ENCODE measurements at places on chromosomes 2 and 18.

DNA sequence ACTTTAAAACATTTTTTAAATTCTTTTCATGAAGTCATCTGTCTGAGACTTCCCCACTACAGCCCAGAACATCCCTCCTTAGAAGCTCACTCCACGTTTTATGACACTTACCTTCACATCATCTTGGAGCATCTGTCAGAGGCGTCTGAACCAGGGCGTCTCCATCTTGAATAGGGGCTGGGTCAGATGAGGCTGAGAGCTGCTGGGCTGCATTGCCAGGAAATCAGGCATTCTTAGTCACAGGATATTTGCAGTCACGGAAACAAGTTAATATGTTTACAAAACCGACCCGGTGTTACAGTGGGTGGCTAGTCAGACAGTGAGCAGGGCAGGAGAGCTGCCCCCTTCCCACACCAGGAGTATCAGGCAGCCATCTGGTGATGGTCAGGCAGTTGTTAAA lies 456.5 kb downstream of the FBXO15 start:
- no peak for DNase-seq

DNA sequence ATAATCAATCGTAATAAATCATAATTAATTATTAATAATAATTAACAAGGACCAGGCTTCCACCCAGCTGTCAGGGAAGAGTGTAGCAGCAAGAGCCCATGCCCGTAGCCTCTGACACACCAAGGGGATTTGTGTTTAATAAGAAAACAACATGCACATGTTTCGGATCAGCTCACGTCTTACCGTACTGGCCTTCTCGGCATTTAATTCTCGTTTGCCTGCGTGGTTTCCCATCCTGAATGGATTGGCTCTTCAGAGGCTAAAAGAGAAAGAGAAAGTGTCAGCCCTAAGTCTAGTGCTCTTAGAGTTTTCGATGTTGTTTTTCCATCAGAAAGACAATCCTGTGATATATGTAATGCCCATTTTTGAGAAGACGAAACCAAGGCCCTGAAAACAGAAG lies 27.6 kb downstream of the MBP start:
- DNase-seq, result peak; percentile 13

DNA sequence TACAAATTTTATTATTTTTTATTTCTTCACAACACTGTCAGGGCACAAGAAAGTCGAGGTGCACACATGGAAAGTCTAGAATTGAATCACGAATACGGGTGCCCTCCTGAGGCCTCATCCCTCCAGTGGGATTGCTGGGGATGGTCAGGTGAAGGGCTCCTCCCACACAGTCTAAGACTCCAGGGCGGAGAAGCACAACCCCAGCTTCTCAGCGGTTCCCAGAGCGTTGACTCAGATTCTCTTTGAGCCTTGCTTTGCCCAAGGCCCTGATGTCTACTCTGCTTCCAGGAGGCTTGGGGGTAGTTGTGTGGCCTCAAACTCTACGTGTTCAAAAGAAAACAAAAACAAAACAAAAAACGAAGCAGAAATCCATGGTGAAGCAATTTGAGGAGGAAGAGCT lies 108.4 kb downstream of the LYPD6B start:
- DNase-seq, result no peak

DNA sequence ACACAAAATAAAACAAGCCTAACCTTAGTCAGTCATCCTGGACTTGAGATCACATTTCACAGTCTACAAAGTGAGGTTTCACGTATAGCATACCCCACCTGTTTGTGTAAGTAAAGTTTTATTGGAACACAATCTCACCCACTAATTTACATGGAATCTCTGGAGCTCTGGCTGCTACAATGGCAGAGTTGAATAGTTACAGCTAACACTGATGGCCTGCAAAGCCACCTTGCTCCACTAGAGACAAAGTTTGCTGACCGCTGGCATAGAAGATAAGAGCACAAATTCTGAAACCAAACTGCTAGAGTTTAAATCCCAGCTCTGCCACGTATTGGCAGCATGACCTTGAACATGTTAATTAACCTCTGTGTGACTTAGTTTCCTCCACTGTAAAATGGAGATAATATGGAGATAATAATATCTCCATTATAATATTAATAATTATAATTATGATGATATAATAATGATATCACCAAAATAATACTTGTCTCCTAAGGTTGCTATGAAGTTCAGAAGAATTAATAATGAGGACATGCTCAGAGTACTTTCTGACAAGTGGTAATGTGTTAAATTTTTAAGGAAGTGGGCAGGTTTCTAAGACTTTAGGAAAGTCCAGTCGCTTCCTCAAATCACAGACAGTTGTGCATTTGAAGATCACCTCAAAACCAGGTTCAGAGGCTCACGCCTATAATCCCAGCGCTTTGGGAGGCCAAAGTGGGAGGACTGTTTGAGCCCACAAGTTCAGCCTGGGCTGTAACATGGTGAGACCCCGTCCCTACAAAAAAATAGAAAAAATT lies 204.6 kb downstream of the SH3RF3 start:
- DNase-seq, result no peak

GRCh38 chr2:213232649-213233437 lies 51.4 kb upstream of the SPAG16 start:
- no peak for DNase-seq

DNA sequence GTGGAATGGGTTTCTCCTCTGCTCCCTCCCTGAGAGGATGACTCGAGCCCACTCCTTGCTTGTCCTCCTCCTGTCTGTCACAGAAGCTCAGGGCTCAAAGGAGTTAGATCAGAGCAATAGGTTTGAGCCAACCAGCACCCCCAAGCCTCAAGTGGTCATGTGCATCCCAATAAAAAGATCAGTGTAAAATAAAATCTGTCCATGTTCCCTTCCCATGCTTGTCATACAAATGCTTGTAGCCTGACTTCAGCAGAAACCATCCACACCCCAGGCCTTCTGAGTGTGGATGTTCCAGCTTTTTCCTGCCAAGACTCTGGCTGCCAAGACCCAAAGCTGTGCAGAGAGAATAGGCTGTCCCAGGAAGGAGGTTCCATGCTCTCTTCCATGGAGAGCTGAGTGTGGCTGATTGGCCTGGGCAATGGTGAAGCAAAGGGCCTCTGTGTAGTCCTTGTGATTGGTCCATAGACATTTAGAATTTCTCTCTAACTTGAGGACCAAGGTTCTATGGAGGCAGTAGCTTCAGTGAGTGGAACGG lies 67.4 kb downstream of the GYPC start:
- no peak for DNase-seq

DNA sequence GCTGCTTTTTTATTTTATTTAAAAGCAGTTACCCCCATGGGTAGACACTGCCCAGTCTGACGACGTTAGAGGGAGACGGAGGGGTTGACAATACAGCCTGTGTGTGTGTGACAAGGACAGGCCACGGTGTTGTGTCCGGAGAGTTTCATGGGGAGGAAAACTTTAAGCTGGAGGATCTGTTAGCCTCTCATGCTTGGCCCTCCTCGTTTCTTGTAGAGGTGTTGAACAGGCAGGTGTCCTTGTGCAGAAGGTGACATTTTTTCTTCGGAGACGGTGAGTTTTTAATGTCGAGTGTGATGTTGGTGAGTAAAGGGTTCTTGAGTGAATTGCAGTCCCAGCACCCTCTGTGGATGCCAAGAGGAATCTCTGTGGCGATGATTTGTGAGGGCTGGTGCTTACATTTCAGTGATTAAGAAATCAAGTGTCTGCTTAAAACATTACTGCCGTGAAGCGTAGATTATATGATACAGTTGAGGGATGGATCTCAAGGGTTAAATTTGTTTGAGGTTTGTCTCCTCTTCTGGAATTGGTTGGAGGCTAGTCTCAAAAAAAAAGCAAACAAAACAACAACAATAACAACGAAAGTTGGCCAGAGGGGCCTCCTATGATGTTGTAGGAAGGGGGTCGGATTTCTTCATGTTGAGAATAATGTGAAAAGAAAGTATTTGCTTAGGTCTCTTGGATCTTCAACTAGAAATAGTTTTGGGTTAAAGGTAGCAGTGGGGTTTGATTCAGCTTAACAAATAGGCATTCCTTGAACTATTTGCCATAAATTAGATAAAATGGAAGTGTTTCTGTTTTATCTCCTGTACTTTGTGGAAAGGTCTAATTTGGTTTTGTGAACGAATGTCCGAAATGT lies 1.6 kb downstream of the NCOA1 start:
- DNase-seq, result no peak

DNA sequence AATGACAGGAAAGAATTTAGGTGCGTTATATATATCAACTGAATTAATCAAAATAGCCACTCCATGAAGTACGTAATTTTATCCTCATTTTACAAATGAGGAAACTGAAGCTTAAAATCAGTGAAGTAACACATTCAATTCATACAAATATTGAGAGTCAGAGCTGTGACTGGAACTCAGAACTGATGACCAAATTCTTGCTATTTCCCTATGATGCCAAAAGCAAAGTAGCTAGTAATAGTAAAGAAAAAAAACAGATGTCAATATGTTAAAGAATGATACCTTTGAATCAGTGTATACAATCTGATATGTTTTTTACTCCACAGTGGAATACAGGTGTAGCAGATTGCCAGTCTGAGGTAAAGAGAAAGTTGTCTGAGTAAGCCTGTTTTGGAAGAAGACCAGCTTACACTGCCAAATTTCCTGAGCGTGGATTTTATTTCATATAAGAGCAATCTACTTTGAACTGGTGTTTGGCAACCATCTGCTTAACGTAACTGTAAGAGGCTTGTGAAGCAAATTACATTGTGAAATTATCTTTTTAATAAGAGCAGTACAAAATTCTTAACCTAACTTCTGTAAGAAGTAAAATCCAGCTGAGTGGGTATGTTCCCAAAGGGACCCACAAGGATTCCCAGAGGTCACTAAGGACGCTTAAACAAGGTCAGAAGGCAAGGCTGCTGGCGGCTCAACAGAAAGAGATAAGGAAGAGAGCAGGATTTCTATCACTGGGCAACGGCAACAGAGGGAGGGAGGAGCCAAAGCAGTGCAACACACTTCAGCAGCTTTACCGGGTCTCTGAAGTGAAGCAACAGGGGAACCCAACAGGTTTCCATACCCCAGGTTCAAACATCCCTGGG lies 85.6 kb downstream of the IKZF2 start:
- no peak for DNase-seq

GRCh38 chr2:39932198-39932597 lies 153.1 kb upstream of the THUMPD2 start:
- no peak for DNase-seq

- no peak for DNase-seq
These were observed 88.7 kb downstream of the TGOLN2 start for GRCh38 chr2:85239102-85239501.

GRCh38 chr2:85174943-85175342 lies 41.8 kb downstream of the TCF7L1 start:
- no peak for DNase-seq

GRCh38 chr2:218395456-218395825 lies 4.2 kb upstream of the CTDSP1 start:
- DNase-seq, result no peak

GRCh38 chr2:46041434-46041833 lies 255.8 kb upstream of the EPAS1 start:
- DNase-seq, result no peak

DNA sequence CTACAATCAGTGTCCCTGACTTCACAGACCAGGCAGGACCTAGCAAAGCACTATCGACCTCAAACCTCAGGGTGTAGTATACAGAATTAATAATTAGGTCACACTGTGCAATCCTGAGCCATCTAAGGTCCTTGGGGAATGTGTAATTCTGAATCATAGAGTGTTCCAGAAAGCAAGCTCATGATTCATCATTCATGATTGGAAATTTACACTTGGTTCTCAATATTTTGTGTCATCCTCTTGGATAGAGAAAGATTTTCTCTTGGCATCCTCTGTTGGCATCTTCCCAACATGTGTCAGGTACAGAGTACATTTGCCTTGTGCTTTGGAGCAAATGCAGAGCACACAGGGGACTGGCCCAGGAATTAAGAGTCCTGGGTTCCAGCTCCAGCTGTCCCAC lies 245.0 kb upstream of the NT5C1B start:
- no peak for DNase-seq

GRCh38 chr2:137834760-137835379 lies 129.4 kb upstream of the HNMT start:
- DNase-seq, result no peak

DNA sequence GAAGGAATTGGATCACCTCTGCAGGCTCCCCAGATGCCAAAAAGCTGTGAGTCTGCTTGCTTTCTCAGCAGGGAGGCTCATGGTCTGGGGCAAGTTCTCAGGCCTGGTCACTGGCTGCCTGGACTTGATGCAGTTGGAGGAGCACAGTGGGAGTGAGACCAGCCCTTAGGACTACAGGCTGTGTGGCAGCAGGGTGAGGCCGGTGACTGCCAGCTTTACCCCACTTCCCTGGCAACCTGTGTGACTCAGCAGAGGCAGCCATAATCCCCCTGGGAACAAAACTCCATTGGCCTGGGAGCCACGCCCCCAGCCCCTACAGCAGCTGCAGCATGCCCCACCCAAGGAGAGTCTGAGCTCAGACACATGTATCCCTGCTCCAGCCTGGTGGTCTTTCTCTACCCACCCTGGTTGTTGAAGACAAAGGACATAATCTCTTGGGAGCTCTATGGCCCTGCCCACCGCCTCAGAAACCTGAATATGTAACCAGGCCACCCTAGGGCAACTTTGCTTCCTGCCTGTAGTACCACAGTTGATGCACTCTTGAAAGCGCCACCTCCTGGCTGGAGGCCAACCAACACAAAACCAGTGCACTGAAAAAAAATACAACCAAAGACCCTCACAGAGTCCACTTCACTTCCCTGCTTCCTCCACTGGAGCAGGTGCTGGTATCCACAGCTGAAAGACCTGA lies 106.8 kb upstream of the SPATS2L start:
- no peak for DNase-seq

All from stimulated activated naive CD4-positive, alpha-beta T cell treated with Interleukin-2 at 50 U/mL for 16 hours (primary cell).